Activated CD8-positive, alpha-beta memory T cell treated with anti-CD3 and anti-CD28 coated beads for 4 hours (primary cell): ENCODE measurements at places on chromosomes 1 and 21.

GRCh38 chr21:38898422-38899096 is 92.8 kb downstream of the ETS2 start:
- DNase-seq, result no peak

GRCh38 chr1:66168467-66168887 is 365.5 kb upstream of the SGIP1 start:
- no peak for DNase-seq

- no peak for DNase-seq
Measured at GRCh38 chr1:47411436-47411835, 4.6 kb upstream of the FOXE3 start.

GRCh38 chr1:17259233-17259873 is 10.5 kb downstream of the PADI3 start:
- no peak for DNase-seq

DNA sequence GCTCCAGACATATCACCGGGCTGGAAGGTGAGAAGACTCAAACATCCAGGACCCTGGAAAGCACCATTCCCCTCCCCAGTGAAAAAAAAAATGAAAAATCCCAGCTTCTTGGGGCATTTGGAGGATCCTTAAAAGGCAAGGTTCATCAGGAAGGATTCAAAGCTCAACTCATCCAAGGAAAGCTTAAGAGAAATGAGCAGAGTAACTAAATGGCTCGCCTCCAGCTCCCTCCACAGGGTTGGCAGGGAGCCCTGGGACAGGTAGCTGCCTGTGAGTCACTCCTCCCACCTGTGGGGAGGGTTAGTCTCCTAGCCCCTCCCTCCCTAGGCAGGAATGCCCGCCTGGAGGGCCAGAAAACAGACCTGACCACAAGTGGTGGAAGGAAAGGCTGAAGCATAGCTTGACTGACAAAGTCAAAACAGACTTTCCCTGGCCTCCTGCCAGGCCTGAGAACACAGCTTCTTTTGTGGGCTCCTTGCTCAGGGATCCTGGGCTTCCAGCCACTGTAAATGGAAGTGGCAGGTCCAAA is 712 bp upstream of the LAMB3 start:
- no peak for DNase-seq

- no peak for DNase-seq
Measured at GRCh38 chr1:56877973-56878372, 23.4 kb downstream of the C8A start.

DNA sequence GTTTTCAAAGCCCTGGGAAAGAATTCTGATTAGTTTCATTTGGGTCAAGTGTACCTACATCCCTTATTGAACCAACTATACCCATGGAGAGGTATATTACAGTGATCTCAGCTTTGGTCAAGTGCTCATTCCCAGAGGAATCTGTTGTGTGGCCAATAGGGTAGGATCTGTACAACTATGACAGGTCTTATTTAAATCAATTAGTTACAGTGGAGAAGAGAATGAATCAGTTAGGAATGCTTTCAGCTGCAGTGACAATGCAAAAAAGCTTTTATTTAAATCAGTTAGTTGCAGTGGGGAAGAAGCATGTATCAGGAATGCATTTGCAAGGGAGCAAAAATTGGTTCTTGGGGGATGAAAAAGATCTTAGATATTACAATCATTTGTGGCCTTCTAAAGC is 119.0 kb downstream of the FGGY start:
- DNase-seq, result no peak

DNA sequence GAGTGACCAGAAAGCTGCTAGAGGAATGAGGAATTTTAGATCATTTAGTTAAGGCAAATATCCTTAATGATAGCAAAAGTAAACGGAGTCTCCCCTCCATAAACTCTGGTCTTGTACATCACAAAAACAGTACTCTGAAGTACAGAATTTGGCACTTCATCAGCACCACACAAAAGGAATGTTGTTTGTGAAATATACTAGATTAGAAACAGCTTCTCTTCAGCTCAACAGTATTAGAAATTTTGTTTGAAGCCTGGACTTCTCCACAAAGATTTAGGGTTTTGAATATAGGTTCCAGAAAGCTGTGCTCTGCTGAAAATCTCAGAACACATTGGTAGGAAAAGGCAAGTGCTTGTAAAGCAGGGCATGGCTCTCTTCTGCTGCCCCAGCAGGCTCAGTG is 135.1 kb upstream of the PTGFR start:
- no peak for DNase-seq

DNA sequence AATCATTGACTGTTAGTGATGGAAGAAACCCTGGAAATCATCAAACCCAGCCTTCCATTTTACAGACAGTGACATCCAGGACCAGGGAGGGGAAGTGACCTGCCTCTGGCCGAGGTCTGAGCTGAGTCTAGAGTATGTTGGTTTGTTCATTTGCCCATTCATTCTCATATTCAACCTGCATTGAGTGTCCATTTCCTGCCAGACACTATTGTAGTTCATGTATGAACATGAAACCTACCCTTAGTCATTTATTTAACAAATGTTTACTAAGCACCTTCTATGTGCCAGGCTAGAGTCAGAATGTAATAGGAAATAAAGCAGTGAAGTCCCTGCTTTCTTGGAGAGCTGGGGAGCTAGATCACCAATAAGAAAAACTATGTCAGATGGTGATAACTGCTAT is 51.3 kb downstream of the KCND3 start:
- no peak for DNase-seq

DNA sequence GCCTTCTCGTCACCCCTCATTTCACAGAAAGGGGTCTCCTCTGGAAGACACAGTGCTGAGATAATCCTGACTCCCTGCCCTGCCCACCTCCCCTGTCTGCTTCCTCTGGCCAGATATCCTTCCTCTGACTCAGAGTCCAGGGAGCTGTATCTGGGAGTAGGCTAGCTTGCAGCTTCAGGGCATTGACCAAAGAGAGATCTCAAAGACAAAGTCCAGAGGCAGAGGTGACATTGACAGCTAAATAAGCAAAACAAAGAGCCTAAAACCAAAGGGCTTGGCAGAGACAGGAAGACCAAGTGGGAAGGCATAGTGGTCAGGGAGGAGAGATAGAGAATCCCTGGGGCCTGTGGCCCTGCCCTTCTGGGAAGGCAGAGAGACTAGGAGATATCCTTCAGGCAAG is 64.9 kb downstream of the TNR start:
- DNase-seq, result no peak

GRCh38 chr1:43659212-43660166 is 9.5 kb downstream of the KDM4A start:
- no peak for DNase-seq

- DNase-seq, result no peak
Measured at GRCh38 chr1:220550811-220551399, 23.0 kb downstream of the MARK1 start.

GRCh38 chr21:20030390-20030789 is 967.8 kb upstream of the NCAM2 start:
- DNase-seq, result no peak

GRCh38 chr21:31190516-31190915 is 152.2 kb upstream of the KRTAP19-8 start:
- DNase-seq, result no peak

- DNase-seq, result no peak
Measured at GRCh38 chr21:44093761-44094160, 13.4 kb upstream of the PWP2 start.

DNA sequence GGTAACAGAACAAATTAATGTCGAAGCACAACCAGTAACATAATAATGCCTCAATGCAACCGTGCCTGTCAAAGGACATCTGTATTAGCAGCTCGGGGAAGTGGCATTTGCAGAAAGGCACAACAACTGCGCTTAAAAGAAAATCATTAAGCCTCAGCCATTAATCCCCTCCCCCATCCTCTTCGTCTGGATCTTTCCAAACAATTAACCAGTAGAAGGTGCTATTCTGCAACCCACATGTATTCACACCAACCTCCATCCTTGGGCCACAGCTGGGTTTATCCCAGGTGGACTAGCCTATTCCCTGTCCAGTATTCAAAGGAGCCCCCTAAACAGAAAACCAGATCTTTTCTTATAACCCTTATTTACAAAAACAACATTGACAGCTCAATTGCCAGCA is 2.6 kb downstream of the RERE start:
- DNase-seq, result no peak

GRCh38 chr21:33232291-33233034 is 2.7 kb downstream of the IFNAR2 start:
- no peak for DNase-seq

DNA sequence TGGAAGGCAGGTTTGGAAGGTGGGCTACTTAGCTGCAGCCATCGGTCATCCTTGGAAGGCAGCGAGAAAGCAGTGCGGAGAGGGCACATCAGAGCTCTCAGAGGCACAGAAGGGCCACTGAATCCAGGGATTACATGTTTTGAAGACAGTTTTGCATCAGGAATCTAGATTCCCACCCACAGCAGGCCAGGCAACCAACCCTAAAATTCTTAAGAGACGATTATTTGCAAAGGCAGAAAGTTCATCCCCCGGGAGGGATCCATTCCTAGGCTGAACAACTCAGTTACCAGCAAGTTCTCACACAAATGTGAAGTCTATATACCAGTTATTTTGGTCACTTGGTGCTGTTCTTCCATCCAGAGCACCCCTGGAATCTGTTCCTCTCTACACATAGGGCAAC is 457.3 kb upstream of the VAMP3 start:
- DNase-seq, result no peak

DNA sequence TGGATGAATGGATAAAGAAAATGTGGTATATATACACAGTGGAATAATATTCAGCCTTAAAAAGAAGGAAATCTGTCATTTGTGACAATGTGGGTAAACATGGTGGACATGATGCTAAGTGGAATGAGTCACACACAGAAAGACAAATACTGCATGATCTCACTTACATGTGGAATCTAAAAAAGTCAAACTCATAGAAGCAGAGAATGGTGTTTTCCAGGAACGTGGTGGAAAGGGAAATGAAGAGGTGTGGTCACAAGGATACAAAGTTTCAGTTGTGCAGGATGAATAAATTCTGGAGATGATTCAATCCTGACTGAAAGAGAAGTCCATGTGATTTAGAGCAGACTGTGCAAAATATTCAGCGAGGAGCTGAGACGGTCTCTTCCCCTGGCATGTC is 56.6 kb downstream of the RYR2 start:
- no peak for DNase-seq

DNA sequence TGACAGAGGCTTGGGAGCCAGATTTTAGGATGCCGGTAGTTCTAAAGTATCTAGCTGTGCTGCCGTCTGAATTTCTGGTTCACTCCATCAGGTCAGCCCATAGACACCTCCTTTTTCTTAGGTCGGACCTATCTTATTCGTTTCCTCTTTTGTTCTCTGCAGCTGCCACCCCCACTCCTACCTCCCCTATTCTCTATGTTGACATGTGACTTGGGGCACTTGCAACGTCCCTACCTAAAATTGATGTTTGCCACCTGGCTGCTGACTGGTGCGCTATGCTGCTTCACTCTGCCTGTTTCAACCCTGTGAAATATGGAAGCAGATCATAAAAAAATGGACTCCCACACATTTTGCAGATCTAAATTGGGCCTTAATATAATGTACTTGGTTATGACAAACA is 55.3 kb downstream of the PBX1 start:
- no peak for DNase-seq

GRCh38 chr1:225883616-225884265 is 1.6 kb upstream of the TMEM63A start:
- DNase-seq, result no peak

- no peak for DNase-seq
Measured at GRCh38 chr1:47708019-47708535, 270.2 kb downstream of the FOXD2 start.

- no peak for DNase-seq
Measured at GRCh38 chr1:66731170-66731865, 20.9 kb upstream of the DYNLT5 start.

DNA sequence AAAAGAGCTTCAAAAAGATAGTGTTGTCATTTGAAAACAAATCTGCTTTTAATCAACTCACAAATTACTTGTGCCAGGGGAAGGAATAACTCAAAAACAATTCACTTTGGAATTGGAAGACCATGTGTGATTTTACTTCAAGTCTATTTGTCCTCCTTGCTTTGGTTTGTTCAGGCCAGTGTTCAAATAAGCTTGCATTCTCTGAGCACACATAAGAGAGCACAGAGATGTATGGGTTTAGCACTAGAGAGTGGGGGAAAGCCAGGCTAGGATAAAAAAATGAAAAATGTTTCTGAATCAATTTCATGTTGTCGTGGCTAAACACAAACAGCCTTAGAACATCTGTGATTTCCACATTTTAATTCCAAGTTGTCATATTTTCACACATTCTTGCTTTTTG is 325.7 kb upstream of the LYPLAL1 start:
- no peak for DNase-seq

DNA sequence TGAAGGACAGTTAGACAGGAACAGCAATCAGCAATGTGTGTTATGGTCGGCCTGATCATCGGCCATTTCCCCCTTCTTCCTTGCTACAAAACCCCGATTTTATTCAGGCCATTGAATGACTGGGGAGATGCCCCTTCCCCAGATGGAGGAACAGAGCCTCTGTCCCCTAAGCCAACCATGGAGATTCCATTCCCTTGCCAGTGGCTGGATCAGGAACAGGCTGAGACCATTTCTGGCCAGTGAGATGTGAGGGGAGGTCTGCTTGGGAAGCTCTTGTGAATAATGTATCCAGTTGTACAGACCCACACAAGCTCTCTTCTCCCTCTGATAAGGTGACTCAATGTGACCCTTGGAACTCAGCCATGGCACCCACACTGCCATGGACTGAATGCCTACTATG is 7.7 kb downstream of the CSRP1 start:
- DNase-seq, result no peak

DNA sequence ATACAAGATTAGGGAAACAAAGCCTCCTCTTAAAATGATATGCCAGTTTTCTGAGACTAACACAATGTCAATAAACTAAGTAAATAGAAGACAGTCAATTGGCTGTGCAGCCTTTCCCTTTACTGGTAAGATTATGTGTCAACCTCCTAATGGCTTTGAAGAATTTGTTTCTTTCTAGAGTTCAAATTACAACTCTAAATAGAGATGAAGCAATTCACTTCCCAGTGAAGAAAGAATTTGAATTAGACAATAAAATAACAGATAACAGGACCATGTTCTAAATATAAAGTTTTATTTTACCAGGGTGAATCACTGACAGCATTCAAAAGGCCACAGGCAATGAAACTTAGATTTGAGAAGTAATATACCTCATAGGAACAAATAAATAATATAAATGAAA is 680.3 kb downstream of the PLA2G4A start:
- no peak for DNase-seq

DNA sequence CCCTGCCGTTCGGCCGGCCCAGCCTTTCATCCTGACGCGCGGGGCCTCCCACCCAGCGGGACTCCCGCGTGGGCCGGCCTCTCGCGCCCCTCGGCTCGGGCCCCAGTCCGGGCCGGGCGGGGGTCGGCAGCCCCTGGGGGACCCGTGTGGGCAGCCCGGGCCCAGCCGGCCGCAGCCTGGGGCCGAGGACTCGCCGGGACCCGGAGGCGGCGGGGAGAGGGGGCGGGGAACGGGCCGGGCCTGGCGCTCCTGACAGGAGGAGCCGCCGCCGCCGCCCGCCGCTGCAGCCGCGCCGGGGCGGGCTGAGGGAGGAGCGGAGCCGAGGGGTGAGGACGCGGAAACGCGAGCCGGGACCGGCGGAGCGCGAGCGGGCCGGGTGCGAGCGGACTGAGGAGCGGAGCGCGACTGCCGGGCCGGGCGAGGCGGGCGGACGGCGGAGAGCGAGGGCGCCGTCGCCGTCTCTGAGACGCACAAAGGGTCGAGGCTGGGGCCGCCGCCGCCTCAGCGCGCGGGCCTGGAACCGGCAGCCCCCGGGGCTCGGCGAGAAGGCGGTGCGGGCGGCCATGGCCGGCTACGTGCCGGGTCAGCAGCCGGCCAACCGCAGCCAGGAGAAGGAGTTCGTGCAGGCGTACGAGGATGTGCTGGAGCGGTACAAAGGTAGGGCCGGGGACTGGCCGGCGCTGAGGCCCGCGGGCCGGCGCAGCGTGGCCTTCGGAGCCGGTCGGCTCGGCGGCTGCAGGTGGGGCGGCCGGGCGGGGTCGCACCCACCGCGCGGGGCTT is 79.1 kb downstream of the NDUFS5 start:
- DNase-seq, result peak; percentile 31
